ENCODE measurements at places on chromosomes 11 and 22.

GRCh38 chr22:40485813-40486667 lies 115.6 kb downstream of the SGSM3 start:
- DNase-seq: no peak

DNA sequence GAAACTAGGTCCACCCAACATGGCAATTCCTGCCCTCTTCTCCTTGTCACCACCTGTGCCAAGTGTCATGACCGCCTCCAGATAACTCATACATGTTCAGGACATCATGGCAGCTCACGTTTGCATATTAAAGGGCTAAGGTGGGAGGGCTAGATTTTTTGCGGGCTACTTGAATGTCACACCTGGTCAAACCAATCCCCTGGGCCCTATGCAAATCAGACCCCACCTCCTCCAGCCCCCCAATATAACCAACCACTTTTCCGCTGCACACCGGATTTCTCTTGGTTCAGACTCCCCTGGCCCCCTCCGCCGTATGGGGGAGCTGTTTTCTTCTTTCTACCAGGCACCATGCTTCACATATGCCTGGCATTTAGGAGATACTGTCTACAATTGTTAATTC lies 12.6 kb downstream of the UPB1 start:
- DNase-seq: no peak

DNA sequence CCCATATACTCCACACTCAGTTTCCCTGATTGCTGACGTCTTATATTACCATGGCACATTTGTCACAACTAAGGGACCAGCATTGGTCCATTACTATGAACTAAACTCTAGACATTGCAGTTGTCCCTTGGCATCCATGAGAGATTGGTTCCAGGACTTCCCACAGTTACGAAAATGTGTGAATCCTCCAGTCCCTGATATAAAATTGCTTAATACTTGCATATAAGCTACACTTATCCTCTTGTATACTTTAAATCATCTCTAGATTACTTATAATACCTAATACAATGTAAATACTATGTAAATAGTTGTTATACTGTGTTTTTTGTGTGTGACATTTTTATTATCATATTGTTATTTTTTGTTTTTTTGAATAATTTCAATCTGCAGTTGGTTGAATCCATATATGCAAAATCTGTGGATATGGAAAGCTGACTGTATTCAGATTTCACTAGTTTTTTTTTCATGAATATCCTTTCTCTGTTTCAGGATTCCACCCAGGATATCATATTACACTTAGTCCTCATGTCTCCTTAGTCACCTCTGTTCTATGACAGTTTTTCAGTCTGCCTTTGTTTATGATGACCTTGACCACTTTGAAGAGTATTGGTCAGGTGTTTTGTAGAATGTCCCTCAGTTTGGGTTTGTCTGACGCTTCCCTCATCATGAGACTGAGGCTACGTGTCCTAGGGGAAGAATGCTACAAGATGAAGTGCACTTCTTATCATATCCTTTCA lies 55.3 kb downstream of the INSC start:
- DNase-seq: no peak

- DNase-seq: no peak
Measured at GRCh38 chr22:46864314-46865051, 102.0 kb downstream of the TBC1D22A start.

GRCh38 chr11:123080015-123080414 lies 18.1 kb upstream of the HSPA8 start:
- no peak for DNase-seq

DNA sequence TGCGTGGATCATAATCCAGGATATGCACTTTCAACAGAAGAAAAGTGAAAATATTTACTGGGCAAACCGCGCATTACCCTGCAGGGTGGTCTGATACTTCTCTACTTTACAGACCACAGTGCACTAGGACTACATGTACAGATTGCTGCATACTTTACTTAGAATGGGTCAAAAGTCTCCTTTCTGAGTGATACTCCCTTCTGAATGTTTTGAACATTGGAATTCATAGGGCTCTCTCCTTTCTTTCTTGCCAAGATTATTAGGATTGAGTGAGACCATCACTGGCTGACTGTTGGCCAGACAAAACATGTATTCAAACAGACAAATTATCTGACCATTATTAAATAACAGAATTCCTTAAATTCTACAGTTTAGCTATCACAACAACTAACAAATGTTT lies 6.6 kb upstream of the FIBIN start:
- no peak for DNase-seq
